ENCODE measurements at places on chromosomes 7 and 10.

GRCh38 chr10:50347394-50347802, 96.1 kb upstream of the ASAH2 start:
- no peak for DNase-seq

DNA sequence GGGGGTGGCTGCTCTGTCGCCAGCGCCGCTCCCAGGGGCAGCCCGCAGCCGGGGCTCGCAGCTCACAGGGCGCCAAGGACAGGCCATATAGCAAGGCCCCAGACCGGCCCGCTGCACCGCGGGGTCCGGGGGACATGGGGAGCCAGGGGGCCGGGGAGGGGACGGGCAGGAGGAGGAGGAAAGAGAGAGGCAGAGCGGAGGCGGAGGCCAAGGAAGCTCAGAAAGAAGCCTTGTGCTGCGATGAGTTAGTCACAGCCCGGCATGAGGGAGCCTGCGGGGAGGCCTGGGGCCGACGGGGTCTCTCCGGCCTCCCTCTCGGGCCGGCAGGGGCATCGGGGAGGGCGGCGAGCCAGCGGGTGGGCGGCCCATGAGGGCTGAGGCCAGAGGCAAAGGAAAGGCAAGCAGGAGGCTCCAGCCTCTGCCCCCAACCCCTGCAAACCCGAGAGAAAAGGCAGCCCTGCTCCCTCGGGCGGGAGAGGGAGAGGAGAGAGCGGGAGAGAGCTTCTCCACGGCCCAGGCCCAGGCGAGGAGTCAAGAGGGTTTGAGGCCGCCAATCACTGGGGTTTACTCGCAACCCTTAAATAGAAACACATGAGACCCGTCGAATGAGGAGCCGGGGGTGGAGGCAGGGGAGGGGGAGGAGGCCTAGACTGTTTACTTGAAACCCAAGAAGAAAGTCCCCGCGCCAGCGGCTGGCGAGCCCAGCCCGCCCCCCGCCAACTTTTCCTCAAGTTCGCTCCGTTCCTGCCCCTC, 167.9 kb downstream of the NEURL1 start:
- DNase-seq, result peak; percentile 19

DNA sequence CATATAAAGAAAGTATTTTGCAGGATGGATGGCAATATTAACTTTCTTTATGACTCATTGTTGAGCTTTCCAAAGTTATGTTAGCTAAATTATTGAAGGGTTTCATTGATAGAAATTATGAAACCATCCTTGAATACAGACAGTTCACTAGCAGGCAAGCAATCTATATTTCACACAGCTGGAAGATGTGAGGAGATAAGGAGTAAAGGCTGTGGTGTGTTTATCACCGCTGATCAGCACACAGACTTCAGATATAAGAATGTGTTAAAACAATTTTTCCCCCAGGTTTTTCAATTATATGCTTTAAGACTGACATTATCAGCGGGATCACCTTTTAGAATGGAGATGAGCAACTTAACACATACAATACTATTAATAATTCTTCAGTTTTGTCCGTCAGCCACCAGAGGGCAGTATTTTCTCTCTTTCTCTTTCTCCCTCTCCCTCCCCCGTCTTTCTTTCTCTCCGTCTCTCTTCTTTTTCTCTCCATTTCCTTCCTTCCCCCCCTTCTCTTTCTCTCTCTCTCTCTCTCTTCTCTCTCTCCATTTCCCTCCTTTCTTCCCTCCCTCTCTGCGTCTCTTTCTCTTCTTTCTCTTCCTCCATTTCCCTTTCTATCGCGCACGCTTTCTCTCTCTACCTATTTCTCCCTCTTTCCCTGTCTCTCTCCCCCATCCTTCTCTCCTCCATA, 62.9 kb upstream of the FAM171A1 start:
- DNase-seq, result peak; percentile 15

DNA sequence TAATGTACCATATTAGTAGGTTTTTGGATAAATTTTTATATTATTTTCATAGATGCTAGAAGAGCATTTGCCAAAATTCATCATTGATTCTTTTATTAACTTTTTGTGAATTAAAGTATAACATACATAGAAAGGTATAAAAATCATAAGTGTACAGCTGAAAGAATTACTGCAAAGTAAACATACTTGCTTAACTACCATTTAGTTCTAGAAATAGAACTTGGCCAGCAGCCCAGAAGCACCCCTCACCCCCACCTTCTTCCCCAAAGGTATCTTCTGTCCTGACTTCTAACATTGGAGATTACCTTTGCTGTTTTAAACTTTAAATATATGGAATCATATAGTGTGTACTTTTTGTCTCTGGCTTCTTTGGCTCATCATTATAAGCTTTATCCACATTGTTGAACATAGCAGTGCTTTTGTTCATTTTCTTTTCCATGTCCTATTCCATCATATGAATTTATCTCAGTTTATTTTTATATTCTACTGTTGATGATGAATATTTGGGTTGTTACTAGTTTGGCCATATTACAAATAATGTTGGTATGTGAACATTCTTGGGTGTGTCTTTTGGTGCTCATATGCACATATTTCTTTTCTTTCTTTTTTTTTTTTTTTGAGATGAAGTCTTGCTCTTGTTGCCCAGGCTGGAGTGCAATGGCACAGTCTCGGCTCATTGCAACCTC, 142.8 kb downstream of the ADK start:
- no peak for DNase-seq

DNA sequence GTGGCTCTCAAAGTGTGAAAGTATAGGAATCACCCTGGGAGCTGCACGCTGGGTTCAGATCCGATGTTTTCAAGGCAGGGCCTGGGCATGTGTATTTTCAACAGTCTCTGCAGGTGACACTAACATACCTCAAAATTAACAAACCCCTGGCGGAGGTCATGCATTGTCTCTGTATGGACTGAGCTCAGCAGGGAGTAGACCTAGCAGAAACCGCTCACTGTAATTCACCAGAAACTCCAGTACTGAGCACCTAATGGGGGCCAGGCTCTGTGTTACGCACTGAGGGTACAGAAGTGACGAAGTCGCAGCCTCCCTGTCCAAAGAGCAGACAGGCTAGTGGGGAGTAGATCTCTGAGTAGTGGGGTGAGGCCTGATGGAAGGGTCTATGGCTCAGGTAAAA, 5.6 kb downstream of the STRA8 start:
- no peak for DNase-seq

DNA sequence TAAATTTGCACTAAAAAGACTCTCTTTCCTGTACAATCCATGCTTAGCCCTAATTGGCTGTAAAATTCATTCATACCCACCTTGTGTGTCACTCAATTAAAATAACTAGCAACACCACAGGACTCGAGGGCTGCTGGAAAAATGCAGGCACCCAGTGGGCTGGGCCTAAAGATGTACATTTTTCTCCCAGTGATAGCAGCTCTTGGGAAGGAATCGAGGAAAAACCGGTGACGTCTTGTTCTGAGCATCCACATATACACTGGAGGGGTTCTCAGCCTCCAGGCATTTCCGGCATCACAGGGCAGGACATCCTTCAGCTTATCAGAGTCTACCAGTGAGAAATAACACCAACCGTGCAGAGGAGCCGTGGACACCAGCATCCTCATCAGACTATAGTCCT, 85.8 kb upstream of the PITRM1 start:
- DNase-seq, result no peak

DNA sequence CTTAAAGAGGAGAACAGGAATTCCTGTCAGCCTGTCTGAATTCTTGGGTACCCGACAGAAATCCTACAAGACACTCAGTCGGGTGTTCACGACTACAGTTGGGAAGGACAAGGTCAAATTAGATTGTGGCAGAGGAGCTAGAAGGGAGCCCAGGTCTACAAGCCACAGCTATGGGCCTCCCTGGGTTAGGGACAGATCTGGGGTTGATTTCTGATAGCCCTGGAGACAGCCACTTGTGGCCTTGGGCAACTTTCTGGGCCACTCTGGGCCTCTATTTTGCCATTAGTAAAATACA, 39.7 kb upstream of the ANTXRL start:
- no peak for DNase-seq

- no peak for DNase-seq
Observed at GRCh38 chr7:125201002-125201401, 271.4 kb upstream of the POT1 start.

DNA sequence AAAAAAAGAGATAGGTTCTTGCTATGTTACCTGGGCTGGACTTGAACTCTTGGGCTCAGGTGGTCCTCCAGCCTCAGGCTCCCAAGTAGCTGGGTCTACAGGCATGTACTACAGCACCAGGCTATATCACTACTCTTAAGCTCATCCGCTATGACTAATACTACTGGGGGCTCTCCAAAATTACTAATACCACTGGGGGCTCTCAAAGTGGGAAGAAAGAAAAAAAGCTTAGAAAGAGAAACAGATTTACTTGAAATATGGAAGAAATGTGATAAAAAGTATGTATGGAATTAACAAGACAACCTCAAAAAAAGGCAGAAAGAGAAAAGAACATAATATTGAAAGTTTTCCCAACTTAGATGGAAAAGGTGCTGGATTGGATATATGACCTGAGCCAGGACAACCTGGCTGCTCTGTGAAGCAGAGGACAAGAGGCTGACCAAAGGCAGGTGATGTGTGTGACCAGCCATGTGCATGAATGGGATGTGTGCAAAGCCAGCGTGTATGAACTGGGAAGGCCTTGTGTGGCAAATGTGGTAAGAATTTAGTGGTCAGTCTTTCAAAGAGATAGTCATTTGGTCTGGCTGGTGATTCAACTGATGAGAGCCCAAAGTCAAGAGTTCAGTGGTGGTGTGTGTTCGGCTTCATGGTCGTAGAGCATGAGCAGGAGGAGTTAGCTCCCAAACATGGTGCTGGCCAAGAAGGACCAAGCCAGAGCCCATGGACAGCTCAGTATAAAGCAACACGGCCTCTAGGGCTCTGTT, 232.4 kb upstream of the KLF14 start:
- no peak for DNase-seq

DNA sequence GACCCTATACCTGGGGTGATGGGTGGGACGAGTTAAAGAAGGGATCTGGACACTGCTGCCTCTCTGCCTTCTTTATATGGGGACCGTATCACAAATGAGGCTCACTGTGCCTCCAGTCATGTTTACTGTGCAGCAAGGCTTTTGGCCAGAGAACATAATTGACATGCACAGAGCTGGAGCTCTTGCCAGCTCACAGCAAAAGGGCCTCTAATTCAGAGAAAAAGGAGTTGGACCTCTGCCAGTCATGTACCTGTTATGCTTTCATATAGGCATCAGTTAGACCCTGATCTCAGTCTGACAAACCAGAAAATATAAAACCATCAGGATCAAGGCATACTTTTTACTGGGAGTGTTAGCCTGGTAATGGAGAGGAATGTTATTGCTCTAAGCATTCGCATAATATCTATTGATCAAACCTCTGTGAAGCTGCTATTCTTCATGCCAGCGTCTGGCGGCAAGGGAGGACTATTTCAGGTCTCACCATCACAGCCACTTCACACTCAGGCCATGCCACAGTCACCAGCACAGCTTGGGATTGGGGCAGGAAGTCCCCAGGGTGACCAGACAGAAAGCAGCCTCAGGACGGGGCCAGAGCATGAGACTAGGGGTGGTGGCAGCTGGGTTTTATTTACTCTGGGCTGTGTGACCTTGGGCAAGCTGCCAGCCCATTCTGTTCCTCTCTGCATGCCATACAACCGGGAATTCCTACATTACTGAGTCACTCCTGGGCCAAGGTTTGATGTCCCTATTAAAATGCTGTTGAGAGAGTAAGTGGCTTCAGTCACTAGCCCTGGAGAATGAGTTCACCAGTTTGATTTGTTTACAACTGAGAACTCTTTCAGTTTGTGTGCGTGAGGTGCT, 90.1 kb downstream of the NPSR1 start:
- no peak for DNase-seq

- DNase-seq, result no peak
Observed at GRCh38 chr7:120723465-120724385, 134.2 kb downstream of the TSPAN12 start.

GRCh38 chr7:77859343-77859742, 60.8 kb downstream of the PHTF2 start:
- no peak for DNase-seq

- DNase-seq, result no peak
Observed at GRCh38 chr10:91197127-91197526, 23.3 kb upstream of the PCGF5 start.

- peak; percentile 22 for DNase-seq
Observed at GRCh38 chr10:63520500-63521415, at the start of gene REEP3. Gene REEP3, plus strand, starts transcription at chr10:63521401. Its CDS starts 145 bp downstream, at chr10:63521546.

GRCh38 chr10:969473-970150, 18.6 kb upstream of the GTPBP4 start:
- DNase-seq, result no peak

DNA sequence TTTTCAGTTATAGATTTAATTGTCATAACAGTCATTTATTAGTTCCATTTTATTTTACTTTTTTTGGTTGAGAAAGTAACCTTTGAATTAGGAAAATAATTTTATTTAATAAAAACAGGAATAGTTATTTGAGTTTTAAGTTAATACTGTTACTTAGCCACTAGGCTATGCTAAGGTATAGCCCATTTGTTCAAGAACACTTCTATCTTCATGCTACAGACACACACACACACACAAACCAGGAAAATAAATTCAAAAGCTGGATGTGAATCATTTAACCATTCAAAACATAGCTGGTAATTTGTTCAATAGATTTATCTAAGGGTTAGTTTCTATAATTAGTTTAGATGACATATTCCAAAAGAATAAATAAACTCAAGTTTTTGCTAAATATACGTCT, 148.4 kb downstream of the RNF133 start:
- no peak for DNase-seq

DNA sequence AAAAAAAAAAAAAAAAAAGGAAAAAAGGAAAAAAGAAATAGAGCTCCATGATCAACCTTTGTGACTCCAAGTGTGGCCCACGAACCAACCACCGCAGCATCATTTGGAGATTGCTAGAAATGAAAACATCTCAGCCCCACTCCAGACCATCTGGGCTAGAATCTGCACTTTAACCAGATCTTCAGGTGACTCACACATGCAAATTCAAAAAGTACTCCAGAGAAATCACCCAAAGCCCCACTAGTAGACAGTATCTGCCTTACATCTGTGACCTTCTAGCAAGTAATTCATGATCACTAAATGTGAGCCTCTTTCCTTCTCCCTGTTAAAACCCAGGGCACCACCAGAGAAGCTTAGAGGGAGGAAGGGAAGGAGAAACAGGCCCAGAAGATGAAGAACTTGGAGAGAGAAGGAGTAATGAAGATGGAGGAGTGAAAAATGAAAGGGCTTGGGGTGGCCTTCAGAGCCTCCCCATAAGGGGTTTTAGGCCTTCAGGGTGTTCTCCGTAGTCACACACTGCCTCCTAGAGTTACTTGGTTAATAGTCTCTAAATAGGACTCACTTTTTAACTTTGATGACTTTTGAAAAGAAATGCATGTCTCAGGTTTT, 94.0 kb downstream of the SLC37A3 start:
- DNase-seq, result peak; percentile 24

- no peak for DNase-seq
Observed at GRCh38 chr7:50564640-50565558, at the start of gene DDC. Gene DDC, minus strand, starts transcription at chr7:50565405. Its CDS starts 21,320 bp downstream, at chr7:50544085.

GRCh38 chr7:4288791-4289394, 393.2 kb upstream of the FOXK1 start:
- no peak for DNase-seq

- DNase-seq, result no peak
Observed at GRCh38 chr10:16458166-16458955, 21.6 kb downstream of the PTER start.

- DNase-seq, result no peak
Observed at GRCh38 chr7:1979591-1980560, 252.9 kb downstream of the MAD1L1 start.

GRCh38 chr10:95266674-95267095, 24.1 kb downstream of the PDLIM1 start:
- no peak for DNase-seq
